ENCODE measurements at places on chromosomes 6 and 20. TPM values are rescaled to one million over a fixed set of nuclear protein-coding genes. Genes with fewer than 3 reads are reported as not detected.

Gene CYP39A1
- not detected for total RNA-seq

Gene ANGPT4
- total RNA-seq = not detected

Gene SLC2A10
- total RNA-seq = not detected

Gene TFAP2C
- total RNA-seq = not detected

Gene CLIC5
- 3.8 TPM for total RNA-seq

Gene NKAIN2
- not detected for total RNA-seq

Gene ENPP3
- total RNA-seq = 0.35 TPM

Gene CPNE5
- 0.47 TPM for total RNA-seq

Gene NRN1
- total RNA-seq = 7.0 TPM

Gene UBE2V1
- 144 TPM for total RNA-seq

Gene FKBP5
- 100 TPM for total RNA-seq

Gene PHACTR1
- 0.32 TPM for total RNA-seq

Gene CASS4
- 8.6 TPM for total RNA-seq

Gene LHFPL5
- not detected for total RNA-seq

Gene ROS1
- total RNA-seq = not detected

Gene LPA
- not detected for total RNA-seq

Gene AIF1
- total RNA-seq = 48.0 TPM
